Activated T-helper 1 cell treated with anti-CD3 and anti-CD28 coated beads, Interleukin-2, amount 50 U/mL, for 16 hours (primary cell): ENCODE measurements at places on chromosomes 3 and 15.

DNA sequence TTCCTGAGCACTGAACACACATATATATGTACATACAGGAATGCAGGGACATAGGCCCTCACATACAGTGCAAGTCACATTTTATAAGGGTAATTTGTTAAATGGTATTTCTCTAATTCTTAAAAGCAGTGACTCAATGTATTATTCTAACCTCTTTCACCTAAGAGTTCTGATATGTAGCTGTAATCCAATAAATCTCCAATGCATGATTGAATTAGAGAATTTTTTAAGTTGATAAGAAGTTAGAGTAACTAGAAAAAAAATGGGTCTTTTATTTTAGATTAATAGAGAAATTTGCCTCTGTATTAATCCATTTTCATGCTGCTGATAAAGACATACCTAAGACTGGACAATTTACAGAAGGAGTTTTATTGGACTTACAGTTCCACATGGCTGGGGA, 98.2 kb downstream of the RBMS3 start:
- DNase-seq, result no peak

- DNase-seq, result no peak
Observed at GRCh38 chr15:69848551-69849231, 249.0 kb downstream of the TLE3 start.

DNA sequence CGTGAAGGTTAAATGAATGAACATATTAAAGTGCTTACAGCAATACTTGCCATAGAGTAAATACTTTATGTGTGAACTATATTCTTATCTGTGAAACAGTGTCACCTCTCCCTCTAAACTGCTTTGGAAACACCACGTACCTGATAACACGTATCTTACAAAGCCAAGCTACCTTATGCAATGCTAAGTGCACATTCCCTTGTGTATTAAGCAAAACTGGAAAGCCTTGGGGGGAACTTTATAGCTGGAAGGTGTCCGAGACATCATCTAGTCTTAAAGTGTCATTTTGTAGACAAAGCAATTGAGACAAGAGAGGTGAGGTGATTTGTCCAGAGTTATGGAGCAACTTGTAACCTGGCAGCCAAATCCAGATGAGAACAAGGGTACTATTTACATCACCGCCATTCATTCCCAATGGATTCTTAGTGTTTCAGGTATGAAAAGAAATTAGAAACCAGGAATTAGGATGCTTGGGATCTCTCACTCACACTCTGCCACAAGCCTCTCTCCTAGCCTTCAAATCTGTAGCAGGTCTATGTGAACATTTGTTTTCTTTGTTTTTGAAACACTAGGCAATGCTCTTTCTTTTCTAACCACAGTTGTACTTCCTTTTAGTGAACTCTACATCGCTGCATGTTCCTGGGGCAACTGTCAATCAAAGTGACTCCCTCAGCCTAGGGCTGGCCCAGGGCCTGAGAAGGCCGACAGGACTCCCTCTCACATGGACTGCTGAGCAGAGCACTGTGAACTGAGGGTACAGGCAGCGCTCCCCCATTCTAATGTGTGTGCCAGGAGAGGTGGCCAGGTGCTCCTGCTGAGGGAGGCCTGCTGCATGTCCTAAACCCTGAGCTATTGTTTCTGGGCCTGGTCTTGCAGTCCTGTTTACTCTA, 13.9 kb upstream of the MGLL start:
- DNase-seq, result no peak

GRCh38 chr3:13282986-13283876, 136.9 kb downstream of the NUP210 start:
- no peak for DNase-seq

- DNase-seq, result no peak
Observed at GRCh38 chr3:30082652-30083051, 523.7 kb upstream of the TGFBR2 start.

GRCh38 chr15:28876845-28877185, 9.0 kb upstream of the APBA2 start:
- DNase-seq, result no peak

- DNase-seq, result no peak
Observed at GRCh38 chr3:116141724-116142123, 303.6 kb downstream of the LSAMP start.

- DNase-seq, result no peak
Observed at GRCh38 chr3:45551214-45552010, 43.1 kb upstream of the LIMD1 start.

- no peak for DNase-seq
Observed at GRCh38 chr3:152491922-152492321, 223.2 kb downstream of the MBNL1 start.
